Tibial artery (tissue), 4 donors: ENCODE measurements at places on chromosomes 6 and 20.

DNA sequence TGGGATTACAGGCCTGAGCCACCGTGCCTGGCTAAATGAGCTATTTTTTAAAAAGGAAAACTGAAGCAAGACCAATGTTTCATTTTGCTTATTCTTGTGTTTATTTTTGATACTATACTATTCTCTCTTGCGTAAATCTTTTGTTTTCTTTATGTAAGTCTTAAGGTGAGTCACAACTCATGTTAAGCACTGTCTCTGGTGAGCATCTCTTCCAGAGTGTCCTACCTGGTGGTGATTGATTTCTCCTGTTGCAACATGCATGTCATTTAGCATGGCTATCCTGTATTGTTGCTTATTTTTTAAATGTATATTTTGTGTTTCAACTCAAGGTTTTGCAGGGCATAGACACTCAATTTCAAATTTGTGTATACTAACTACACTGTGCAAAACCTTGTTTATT, 336.0 kb downstream of the RFPL4B start:
- no peak for DNase-seq

DNA sequence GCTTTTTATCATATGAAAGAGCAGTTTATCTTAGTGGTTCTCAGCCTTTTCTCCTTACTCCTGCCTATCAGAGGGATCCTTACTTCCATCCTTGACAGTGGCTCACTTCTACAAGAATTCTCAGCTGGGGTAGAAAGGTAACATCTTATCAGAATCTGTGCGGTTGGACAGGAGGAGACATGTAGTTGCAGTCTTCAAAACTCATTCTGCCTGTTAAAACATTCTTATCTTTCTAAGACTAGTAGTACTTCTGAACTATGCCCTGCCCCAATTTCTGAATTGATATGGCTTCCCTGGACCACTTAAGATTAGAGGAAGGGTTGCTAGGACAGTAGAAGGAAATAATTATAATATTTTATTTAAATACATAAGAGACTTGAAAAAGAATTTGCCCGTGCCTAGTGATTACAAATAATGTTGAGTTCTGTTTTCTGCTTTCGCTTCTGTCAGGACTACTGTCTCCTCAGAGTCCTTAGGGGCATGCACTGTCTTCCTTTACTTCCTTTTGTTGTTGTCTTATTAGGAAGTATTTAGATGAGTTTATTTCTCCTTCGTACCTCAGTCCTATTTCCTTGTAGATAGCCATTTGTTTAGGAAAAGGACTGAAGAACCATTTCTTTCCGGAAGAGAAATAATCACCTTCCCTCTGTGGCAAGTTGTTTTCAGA, 24.9 kb downstream of the BLTP3A start:
- no peak for DNase-seq

- no peak for DNase-seq
Observed at GRCh38 chr6:45045253-45045601, 282.9 kb upstream of the RUNX2 start.

DNA sequence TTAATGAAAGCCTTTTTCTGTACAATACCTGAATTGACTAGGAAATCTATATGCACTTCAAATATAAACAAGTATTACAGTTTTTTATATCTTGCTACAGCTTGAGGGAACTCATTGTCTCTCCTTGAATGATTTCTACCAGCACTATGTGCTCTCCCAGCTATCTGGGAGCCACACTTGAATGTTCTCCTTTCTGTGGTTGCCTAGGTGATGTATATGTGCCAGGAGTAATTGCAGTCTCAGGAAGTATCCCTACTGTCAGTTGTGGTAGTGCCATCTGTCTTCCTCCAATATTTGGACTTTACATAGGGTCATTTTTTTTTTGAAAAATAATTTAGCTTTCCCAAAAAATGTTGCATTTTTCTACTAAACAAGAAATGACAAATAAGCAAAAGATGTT, 288.0 kb upstream of the PLCB4 start:
- DNase-seq, result no peak

DNA sequence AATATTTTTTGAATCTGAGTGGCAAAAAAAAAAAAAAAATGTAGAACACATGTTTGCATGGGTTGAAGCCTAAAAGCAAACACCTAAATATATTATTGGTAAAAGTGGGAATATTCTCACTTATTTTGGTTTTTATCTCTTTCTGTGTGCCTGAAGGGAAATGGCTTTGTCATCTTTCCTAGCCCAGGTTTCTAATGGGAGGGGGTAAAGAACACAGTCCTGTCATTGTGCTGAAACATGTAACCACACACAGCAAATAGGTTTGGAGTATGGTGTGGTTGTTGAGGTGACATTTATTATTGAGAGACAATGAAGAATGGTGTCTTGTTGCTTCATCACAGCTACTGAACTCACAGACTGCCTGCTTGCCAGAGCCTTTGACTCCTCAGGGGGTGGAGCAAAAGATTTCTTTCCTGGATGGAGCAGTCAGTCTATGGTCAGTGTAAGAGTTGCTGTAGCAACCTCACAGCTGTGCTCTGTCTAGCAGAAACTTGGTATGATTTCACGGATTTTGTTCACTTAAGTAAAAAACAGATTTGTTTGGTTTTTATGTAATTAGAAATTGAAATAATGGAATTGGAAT, 70.2 kb downstream of the CEP57L1 start:
- no peak for DNase-seq

DNA sequence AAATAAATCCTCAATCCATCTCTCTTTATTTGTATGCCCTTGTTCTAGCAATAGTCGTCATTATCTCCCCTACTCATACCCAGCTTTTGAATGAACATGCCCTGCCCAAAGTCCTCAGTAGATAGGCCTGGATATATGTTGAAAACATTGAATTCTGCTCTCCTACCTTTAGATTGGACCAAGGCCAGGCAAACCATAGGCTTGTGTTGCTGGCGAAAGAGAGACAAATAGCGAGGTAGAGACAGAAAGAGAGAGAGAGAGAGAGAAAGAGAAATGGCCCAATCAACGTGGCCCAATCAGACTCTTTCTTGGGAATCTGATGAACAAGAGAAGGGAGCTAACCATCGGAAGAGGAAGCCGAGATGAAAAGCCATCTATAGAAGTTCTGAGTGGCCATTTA, 45.2 kb downstream of the NEDD9 start:
- DNase-seq, result no peak

- no peak for DNase-seq
Observed at GRCh38 chr20:61953037-61954021, 112.4 kb downstream of the TAF4 start.
